NCI-H2227 treated with DMSO at 0.1 percent for 48 hours (cell line): ENCODE measurements at places on chromosomes 4 and X.

DNA sequence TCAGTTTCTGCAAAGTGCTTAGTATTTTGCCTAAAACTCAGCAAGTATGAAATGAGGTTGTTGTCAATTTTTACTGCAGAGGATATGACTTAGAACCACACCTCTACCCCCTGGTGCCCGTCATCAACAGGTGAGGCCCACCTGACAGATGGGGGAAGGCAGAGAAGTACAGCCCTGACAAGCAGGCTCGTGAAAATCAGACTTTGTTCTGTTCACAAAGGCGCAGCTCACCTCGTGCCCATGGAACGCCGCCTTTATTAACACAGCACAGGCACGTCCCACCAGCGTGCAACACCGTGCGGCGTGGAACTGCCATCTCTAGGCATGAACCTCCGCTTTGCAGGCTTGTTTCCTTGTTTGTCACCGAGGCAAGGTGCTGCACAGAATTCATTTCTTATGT is 13.3 kb downstream of the CYP4V2 start:
- DNase-seq = no peak

DNA sequence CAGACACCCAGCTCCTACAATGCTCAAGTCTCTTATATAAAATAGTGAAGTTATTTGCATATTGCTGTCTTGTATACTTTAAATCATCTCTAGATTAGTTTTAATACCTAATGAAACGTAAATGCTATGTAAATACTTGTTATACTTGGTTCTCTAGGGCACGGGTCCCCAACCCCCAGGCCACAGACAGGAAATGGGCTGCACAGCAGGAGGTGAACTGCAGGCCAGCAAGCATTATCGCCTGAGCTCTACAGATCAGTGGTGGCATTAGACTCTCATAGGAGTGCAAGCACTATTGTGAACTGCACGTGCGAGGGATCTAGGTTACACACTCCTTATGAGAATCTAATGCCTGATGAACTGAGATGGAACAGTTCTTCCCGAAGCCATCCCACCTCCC is 395.9 kb upstream of the EMCN start:
- no peak for DNase-seq

DNA sequence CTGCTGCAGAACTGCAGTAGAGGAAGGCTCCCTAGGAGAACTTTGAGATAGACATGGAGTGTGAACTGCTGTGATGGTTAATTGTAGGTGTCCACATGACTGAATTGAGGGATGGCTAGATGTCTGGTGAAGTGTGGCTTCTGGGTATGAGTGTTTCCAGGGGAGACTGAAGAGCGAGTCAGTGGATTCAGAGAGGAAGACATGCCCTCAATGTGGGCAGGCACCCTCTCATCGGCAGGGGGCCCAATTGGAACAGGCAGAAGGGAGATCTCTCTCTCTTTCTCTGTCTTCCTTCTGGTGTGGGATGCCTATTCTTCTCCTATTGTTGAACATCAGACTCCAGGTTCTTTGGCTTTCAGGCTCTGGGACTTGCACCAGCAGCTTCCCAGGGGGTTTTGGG is 304.7 kb upstream of the GATB start:
- no peak for DNase-seq

- DNase-seq = no peak
These were observed 59.3 kb downstream of the ZNF674 start for GRCh38 chrX:46485897-46486296.
